ENCODE measurements at places on chromosomes 11 and 22.

GRCh38 chr11:10564030-10564429 is 4.4 kb downstream of the LYVE1 start:
- DNase-seq, result no peak

GRCh38 chr22:37325039-37325395 is 42.7 kb downstream of the CYTH4 start:
- no peak for DNase-seq

DNA sequence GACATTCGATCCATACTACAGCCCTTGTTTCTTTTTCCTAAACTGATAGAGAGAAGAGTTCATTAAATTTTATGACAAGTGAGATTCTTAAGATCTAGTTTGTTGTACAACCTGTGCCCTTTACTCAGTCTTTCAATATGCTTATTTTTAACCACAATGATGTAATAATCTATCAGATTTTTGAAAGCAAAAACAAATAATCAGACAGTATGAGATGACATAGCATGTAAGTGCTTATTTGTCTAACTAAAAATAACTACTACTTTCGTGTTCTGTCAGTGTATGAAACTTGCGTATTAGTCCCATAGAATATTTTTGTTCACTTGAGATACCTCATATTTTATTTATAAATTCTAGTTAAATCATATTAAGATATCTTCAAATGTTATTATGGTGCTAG is 33.2 kb downstream of the RAB39A start:
- DNase-seq, result no peak

DNA sequence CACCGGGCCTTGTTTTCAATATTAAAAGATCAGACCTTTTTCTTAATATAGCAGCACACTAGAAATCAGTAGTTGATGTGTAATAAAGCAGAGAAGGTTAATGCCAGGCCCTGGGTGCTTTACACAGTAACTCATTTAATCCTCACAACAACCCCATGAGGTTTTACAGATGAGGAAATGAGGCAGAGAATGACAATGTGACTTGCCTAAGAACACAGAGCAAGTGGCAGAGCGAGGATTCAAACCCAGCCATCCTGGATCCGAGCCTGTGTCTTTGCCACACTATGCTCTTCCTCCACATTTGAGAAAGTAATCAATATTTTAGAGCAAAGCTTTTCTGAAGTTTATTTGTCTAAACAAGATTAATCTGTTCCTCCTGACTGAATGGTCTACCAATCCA is 7.2 kb downstream of the JAML start:
- DNase-seq, result no peak

- DNase-seq, result no peak
Measured at GRCh38 chr22:35560366-35560765, 19.7 kb downstream of the RASD2 start.

DNA sequence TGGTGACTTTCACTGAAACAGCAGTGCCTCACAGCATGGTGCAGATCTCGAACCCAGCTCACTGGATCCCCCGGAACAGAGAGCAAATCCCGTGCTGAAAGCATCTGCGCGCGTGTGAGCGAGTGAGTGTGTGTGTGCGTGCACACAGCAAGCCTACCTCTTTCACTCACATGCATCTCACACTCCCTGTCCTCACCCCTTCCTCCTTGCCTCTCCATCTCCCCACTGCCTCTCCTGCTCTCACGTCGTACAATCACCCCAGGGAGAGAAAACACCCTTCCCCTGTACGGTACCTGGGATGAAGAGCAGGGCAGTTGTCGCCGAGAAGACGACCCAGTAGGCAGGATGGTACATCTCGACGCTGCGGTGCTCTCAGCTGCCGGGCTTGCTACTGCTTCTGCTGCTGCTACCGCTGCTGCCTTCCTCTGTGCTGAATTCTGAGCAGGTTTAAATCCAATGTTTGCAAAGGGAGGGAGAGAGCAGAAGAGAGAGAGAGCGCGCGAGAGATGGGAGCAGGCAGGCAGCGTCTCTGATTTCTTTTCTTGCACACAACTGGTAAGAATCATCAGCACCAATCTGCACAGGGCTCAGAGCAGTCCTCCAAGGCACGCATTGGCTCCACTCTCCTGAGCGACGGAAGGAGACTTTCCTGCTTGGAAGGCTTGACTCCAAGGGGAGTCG is at the start of gene OPCML:
Gene OPCML, minus strand, starts transcription at position 531 of the 681 bp plus-strand sequence.
- DNase-seq, result no peak

GRCh38 chr11:69374110-69374945 is 80.4 kb downstream of the MYEOV start:
- no peak for DNase-seq

- no peak for DNase-seq
Measured at GRCh38 chr11:97743205-97743742, 1277.5 kb upstream of the CNTN5 start.

- peak; percentile 51 for DNase-seq
Measured at GRCh38 chr11:130213143-130213978, 53.8 kb downstream of the ST14 start.

DNA sequence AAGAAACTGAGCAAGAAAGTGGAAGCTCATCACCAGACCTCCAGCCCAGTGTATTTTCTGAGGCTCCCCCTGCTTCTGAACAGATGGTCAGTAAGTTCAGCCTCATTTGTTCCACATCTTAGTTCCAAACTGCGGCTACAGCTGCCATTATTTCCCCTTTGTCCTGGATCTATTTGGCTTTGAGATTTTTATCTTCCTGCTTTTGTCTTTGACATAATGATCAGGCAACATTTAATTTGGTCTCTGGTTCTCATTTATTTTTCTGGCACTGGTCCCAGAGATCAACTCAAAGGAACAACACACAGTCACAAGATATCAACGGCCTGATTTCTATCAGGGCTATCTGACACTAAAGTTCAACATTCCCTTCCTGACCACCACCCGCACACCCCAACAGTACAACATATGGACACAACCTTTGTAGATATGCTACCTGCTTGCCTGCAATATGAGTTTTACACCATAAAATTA is 137.5 kb downstream of the FAM76B start:
- DNase-seq, result no peak

DNA sequence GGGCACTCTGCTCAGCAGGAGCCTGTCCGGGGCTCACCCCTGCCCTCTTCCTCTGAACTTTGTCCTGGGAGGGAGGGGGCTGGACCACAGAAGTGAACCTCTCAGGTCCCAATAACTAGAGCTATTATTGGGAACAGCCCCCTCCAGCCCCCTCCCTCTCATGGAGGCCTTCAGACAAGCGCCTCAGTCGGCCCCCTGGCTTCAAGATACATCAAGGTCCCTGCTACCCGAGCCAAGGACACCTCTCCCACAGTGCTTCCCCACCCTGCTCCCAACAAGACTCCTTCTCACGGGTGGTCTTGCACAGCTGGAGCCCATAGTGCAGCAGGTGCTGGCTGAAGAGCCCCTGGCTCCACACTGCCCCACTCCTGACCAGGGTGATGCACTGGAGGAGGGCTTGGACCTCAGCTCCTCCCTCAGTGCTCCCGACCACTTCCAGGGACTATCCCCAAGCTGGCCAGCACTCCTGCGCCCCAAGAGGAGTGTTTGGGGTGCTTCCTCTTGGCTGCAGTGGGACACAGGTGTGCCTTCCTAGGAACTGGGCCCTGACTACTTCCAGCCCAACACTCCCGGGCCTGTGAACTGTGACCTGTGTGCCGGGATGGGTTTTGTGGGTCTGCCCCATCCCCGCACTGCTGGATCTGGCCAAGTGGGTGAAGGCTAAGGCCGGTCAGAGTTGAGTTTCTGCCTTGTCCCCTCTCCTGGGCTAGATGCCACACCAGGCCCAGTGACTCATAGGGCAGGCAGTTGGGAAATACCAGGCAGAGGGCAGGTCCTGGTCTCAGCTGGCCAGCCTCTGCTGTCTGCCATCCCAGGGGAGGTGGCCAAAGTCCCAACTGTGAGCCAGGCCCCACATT is 2.2 kb downstream of the PNPLA2 start:
- DNase-seq, result no peak

- DNase-seq, result peak; percentile 33
Measured at GRCh38 chr22:37544955-37545702, 15.2 kb upstream of the CDC42EP1 start.

- no peak for DNase-seq
Measured at GRCh38 chr11:114162719-114163123, 103.2 kb downstream of the ZBTB16 start.

GRCh38 chr11:18329196-18329870 is 7.0 kb downstream of the GTF2H1 start:
- DNase-seq, result no peak

DNA sequence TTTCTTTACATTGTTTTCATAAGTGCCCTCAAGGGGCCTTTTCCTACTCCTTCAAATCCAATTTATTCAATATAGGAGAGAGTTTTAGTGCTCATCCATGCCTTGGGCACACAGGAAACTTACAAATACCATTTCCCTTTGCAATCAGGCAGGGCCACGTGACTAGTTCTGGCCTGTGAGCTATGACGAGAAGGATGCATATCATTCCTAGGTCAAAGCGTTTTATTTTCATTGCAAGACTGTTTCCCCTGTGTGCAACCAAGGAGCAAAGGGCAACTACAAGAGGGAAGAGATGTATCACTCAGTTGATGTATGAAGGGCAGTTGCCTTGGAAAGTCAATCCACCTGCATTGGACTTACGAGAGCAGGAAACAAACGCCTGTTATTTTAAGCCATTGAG is 1.9 kb upstream of the TRAF6 start:
- no peak for DNase-seq

DNA sequence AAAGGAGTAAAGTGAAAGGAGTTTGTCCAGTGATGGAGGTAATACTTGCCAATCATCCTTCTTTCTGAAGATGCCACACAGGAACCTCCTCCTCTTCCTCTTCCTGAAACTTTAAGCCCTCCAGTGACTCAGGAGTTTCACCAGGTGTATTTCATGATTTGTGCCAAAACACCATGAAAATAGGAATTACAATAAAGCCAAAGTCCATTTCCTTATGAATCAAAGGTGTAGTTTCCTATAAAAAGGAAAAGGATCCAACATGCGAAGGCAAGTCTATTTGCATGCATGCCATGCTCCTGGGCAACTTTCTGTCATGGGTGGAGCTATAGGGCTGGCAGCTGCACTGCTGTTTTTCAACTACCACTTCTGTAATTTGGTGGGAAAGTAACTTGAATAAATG is 9.8 kb upstream of the POU2AF1 start:
- DNase-seq, result no peak

DNA sequence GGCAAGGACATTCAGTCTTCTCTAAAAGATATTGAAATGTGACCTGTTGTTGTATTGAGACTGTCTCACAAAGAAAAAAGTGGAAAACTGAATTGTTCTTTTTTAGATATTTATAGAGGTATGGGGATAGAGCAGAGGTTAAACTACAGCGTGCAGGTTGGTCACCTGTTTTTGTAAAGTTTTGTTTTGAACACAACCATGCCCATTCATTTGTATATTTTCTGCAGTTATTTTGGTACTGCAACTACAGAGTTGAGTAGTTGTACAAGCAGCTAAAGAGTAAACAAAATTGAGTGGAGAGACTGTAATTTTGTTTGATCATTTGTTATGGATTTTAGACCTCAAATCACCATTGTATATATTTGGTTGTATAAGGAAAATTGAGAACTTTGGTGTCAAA is 11.3 kb downstream of the EED start:
- no peak for DNase-seq

- no peak for DNase-seq
Measured at GRCh38 chr11:101862391-101863233, 52.2 kb upstream of the CEP126 start.

DNA sequence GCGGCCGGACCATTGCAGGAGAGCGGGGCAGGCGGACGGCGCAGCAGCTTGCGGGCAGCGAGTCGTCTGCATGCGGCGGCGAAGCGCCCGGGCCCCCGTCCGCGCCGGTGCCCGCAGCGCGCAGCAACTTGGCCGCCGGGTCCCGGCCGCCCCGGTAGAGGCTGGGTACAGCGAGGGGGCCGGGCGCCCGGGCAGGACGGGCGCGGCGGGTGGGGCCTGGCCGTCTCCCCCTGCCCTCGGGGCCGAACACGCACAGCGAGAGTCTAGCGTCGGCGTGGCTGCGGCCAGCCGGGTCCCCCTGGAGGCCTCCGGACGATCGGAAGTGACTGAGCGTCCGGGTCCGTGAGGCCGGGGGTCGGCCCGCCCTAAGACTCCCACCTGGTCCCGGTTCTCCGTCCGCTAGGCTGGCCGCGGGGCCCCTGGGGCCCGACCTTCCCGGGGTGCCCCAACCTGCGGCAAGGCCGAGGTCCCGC is 775 bp upstream of the TRABD start:
- DNase-seq, result no peak

DNA sequence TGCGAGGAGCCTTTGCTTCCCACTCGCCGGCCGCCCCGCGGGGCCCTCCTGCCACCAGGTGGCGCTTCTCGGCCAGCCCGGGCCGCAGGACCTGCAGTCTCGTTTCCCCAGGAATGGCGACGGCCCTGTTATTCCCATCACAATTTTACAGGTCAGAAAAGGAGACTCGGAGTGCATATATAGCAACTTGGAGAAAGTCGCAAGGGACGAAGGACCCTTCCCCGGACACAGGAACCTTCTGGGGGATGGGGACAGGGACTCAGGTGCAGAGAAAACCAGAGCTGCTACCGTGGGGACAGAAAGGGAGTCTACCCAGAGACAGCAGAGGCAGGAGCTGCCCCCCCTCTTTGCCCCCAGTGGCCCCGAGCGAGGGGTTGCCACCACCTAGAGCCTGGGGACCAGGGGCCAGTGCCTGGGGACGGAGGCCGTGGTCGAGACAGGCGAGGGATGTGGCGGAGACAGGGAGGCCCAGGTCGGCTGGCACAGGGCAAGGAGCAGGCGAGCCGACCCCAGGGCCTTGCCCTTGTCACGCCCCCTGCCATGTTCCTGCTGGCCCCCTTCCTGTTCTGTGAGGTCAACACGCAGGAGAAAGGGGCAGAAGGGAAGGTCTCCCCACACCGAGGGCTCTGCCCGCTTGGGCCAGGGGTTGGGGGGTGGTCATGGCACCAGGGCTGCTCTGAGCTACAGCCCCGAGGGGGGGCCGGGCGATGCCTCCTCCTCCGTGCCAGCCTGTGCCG is 3.5 kb upstream of the KRTAP5-6 start:
- peak; percentile 51 for DNase-seq

DNA sequence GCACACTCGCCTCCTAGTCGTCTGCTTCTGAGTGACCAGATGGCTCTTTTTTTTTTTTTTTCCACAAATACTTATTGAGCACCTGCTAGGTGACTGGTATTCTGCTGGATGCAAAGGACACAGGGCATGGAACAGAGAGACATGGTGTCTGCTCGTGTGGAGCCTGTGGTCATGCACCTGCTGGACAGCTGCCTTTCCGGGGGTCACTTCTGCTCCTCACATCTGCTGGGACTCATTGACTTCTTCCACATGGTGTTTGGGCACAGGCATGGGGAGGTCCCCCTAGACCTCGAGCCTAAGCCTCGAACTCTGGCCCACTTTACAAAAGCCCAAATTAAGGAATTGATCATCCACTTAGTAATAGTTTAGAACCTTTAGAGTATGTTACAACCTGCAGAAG is 39.5 kb upstream of the EMID1 start:
- DNase-seq, result no peak

- no peak for DNase-seq
Measured at GRCh38 chr11:30091737-30092136, 74.9 kb upstream of the KCNA4 start.

All from stimulated activated CD8-positive, alpha-beta memory T cell treated with anti-CD3 and anti-CD28 coated beads, Interleukin-4, amount 100 ng/mL, for 24 hours (primary cell).